Subcutaneous preadipocyte (primary cell): ENCODE measurements at places on chromosomes 7 and 10. TPM values are rescaled to one million over a fixed set of nuclear protein-coding genes. Genes with fewer than 3 reads are reported as not detected.

Gene MRC1
- not detected in 2 replicates for total RNA-seq

Gene CTAGE8
- 0.59 and 1.1 TPM in 2 replicates for total RNA-seq

Gene ZNF107
- 4.0 and 4.7 TPM in 2 replicates for total RNA-seq

Gene BTAF1
- total RNA-seq, result 30.9 and 45.5 TPM in 2 replicates

Gene FFAR4
- not detected in 2 replicates for total RNA-seq

Gene EN2
- total RNA-seq, result not detected in 2 replicates

Gene LRRC18
- not detected in 2 replicates for total RNA-seq

Gene C7orf57
- not detected in 2 replicates for total RNA-seq

Gene SORBS1
- under 0.01 and 0.20 TPM in 2 replicates for total RNA-seq

Gene CRHR2
- total RNA-seq, result not detected in 2 replicates

Gene DOCK4
- total RNA-seq, result 8.1 and 36.6 TPM in 2 replicates
